NCI-H510A treated with DMSO at 0.1 percent for 48 hours (cell line): ENCODE measurements at places on chromosomes 3 and 15.

DNA sequence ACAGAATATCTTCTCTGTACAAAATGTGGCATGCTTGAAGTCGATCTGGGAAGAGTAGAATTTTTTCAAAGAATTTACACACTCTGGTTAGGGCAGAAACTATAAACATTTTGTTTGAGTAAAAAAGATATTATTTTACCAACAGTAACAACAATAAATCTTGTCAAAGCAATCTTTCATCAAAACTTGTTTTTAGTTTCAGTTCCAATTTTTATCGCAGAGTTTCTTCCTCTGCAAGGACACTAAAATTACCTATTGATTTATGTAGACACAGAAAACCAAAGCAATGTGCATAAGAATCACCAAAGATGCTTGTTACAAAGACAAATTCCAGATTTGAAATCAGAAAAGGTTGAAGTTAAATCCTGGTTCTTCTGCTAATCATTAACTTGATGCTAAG, 61.9 kb downstream of the CGGBP1 start:
- DNase-seq = no peak

DNA sequence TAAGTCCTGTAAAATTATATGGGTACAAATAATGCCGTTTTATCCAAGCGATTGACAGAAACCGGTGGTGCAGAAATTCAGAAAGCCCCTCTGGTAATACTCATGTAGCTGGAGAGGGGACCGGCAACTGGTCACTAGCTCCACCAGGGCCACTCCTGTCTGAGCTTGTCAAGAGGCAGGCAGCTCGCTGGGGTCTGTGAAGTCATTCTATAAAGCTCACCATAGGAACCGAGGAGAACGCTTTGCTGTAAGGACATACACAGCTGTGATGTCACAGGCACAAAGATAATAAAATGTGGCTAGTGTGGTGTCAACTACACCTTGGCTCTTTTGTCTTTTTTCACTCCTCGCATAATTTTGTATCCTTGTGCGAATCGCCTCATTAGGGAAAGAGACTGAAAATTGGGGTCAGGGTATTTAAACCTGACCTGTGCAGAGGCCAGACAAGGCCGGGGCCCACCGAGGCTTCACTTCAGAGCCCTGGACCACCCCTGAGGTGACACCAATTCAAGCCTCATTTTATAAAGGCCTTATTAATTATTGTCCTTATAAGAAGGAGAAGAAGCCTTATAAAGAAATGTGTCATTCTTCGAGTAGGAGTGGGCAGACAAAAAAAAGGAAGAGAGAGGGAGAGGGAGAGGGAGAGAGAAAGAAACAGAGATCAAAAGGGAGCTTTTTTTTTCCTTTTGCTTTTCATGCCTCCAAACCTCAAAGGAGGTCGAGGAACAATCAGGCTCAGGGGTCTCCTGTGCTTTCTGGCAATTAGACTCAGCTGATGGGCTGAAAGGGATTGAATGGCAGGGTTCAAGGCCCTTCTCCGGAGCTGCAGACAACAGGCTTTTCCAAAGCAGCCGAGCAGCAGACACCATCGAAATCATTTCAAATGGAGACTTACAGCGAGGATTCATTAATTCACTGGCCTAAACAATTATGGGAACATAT, 813.3 kb upstream of the ARRDC4 start:
- DNase-seq = no peak

GRCh38 chr3:35422836-35423601, 216.3 kb upstream of the ARPP21 start:
- DNase-seq = no peak

DNA sequence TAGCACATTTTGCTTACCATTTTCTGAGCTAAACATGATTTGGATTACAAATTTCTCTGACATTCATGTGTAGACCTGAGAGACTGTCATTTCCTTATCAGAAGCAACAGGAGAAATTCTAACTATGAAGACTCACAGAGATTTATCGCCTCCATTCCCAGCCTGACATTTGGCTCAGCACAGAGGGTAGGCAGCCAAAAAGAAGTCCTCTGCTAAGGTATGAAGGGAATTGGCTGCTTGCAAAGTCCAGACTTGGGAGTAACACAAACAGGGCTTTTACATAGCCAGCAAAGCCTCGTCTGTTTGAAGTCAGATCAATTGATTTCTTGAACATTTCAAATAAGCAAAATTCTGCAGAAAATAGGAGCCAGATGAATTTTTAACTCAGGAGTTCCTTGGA, 57.0 kb upstream of the CMSS1 start:
- no peak for DNase-seq

- DNase-seq = no peak
These were observed 7.3 kb downstream of the NTRK3 start for GRCh38 chr15:88249220-88249619.

- no peak for DNase-seq
These were observed 404.2 kb upstream of the EPHA6 start for GRCh38 chr3:96410006-96410730.

GRCh38 chr15:89836267-89837133, 21.8 kb upstream of the ANPEP start:
- DNase-seq = no peak

GRCh38 chr3:53169045-53169831, 8.2 kb downstream of the PRKCD start:
- DNase-seq = peak; percentile 59

DNA sequence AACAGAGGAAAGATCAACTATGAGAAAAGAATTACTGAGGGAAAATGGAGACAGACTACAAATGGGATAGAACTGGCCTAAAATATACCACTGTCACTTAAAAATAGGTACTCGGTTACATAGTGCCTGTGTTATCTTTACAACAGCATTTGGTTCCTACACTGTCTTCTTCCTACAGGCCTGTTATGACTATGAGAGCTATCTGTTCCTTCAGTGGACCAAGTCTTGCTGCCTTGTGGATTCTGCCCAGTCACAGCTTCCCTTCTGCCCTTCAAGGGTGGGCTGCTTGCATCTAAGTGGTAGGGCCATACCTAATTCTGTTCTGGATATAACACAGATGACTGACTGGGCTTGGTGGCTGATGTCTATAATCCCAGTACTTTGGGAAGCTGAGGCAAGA, 13.8 kb upstream of the ARHGEF3 start:
- DNase-seq = no peak

- DNase-seq = no peak
These were observed 11.6 kb downstream of the RPL15 start for GRCh38 chr3:23928524-23928923.

DNA sequence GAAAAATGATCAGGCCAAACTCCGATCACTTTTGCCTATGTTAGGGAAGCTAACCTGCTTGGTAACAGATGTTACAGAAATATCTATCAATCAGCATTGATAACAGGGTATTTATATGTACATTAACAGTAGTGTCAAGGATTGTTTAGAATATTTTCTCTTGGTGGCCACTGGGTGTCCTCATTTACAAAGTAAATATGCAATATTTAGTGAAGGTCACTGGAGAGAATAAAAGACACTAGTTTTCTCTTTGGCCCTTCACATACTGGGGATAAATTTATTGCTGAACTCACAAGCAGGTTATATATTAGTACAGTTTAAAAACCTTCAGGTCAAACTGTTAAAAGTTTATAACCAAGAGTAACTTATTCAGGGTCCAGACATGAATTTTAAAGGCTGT, 69.0 kb downstream of the TIGIT start:
- DNase-seq = peak; percentile 17

- DNase-seq = no peak
These were observed 132.3 kb upstream of the ABHD17C start for GRCh38 chr15:80562846-80563245.

GRCh38 chr3:133115176-133115575, 77.0 kb downstream of the TMEM108 start:
- DNase-seq = no peak

DNA sequence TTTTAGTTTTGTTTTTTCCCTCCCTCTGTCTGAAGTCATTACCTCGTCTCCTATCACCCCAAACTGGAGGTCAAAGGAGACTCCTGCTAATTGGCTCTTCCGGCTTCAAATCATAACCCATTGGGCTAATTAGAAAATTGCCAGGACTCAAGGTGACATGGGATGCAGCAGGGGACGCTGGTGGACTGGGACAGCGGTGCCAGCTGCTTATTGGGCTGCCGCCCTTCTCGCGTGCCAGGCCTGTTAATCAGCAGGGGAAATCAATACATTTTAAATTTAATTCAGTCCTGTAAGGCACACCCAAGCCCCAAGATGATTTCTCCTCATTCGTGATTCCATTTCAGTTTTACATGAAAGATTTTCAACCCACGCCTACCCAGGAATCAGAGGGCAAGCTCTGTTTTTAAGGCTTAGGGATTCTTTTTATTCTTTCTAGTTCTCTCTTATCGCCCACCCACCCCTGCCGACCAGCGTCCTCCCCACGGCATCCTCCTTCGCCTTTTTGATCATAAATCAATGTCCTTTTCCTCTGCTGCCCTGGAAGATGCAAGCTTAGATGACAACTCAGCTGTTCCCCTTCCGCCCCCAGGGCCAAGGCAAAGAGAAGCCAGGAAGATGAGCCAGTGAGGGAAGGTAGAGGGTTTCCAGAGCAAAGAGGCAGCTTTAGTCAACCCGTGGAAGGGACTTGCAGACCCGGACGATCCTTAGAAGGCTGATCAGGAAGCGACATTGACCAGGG, 329.6 kb downstream of the UACA start:
- DNase-seq = no peak

DNA sequence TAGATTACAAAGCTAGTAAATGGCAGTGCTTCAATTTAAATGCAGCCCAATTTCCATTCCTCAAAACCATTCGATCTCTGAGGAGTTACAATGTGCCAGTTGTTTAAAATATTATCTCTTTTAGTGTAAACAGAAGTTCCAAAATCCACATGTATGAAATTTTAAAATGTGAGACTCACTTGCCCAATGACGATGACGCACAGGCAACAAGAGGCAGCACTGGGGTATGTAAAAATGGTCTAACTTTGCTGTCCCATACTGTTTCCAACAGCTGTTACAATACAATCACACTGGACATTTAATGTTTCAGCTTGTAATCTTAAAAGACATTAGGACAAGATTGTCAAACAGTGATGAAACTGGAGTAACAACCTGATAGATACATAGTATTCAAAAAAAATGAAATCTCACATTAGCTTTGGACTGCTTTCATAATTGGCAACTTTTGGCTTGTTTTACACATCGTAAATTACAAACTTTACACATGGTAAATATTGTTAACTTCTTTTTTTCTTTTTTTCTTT, 12.2 kb downstream of the SLTM start:
- DNase-seq = no peak

GRCh38 chr15:100113351-100114080, 228.3 kb downstream of the ADAMTS17 start:
- no peak for DNase-seq

DNA sequence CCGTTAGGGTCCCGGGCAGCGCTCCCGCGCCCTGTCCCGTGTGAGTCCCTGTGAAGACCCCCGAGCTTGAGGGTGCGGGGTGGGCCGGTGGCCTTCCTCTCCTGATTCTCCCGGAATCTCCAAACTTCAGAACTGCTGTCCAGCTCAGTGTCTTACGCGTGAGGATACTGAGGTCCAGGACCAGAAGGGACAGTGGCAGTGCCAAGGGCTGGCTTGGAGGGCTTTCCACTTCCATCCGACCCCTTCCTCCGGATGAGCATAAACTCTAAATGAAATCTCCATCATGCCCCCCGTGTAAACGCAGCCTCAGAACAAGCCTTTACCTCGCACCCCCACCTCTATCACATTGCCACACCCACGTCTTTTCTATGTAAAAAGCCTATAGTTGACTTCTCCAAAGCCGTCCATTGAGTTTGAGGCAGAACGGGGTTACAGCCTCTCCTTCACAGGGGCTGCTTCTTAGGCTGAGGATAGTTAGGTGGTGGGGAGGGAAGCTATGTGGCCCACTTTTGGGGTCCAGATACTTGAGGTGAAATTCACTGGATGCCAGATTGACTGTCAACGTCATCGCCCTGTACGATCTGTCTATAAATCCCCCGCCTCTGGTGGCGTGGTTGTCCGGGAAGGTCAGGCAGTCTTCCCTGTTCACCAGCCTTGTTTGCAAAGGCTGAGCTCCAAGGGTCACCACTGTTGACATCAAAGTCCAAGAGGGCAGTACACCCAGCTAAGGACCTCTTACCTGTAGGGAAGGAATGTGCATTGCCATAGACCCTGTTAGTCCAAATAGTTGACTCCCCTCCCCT, 1.1 kb downstream of the EDEM1 start:
- DNase-seq = no peak

GRCh38 chr15:44712346-44713005, 1.2 kb downstream of the B2M start:
- DNase-seq = peak; percentile 26

DNA sequence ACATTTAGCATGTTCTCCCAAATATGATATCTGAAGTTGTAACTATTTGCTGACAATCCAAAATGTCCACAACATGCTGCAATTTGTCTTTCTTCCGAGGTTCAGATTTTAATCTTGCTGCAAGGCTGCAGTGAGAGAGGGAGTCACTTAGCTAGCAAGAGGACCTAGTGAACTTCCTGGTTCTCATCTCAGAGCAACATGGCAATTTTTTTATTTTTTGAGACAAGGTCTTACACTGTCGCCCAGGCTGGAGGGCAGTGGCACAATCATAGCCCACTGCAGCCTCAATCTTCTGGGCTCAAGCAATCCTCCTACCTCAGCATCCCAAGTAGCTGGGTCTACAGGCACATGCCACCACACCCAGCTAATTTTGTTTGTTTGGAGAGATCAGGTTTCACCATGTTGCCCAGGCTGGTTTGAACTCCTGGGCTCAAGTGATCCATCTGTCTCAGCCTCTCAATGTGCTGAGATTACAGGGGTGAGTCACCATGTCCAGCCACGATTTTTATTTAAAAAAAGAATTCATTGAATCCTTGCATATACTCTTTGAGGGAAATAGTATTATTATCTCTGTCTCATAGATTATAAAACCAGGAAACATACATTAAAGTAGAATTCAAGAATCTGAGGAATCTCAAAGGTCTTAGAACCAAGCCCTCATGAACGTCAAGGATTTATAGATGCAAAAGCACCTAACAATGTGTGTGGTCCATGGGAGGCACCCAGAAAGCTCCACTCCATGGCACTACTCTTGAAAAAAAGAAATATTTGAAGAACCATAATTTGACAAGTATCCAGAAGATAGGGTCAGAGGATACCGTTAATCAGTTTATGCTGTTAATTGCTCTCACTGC, 9.1 kb downstream of the HDC start:
- DNase-seq = peak; percentile 7

GRCh38 chr3:17639257-17639656, 103.2 kb downstream of the TBC1D5 start:
- DNase-seq = no peak

GRCh38 chr3:108221393-108221792, 831 bp downstream of the IFT57 start:
- no peak for DNase-seq

DNA sequence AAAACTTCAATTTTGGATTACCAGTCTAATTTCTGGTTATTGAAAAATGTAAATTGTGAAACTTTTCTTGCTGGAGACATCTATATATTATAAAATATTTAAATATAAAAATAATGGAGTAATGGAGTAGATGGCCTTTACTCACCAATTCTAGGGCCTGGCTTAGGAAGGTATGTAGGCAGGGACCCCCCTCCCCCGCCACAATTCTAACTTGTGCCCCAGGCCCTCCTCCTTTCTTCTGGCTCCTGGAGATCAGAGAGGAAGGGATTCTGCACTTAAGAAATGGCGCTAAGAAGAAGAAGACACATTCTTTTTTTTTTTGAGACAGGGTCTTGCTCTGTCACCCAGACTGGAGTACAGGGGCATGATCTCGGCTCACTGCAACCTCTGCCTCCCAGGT, 49.5 kb downstream of the CGNL1 start:
- DNase-seq = no peak
